Activated naive CD4-positive, alpha-beta T cell treated with Interleukin-2 at 50 U/mL for 16 hours (primary cell): ENCODE measurements at places on chromosomes 11 and 22.

DNA sequence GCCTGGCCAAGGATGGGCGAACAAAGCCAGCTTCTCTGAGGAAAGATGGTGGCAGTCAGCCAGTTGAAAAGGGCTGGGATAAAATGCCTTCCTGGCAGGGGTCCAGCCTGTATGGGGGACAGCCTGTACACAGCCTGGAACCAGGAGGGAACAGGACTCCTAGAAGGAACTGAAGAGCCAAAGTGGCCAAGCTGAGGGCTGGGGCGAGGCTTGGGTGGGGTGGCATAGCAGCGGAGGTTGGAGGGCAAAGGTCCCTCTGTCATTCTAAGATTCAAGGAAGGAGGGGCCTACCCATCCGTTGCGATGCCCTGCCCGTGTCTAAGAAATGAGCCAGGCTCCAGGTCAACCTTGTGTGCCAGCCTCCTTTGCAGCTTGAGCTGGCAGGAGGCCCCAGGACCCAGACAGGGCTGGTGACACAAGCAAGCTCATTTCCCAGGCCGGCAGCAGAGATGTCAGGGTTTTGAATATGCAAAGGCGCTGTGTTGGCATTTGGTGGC, 22.6 kb downstream of the FADD start:
- DNase-seq = no peak

DNA sequence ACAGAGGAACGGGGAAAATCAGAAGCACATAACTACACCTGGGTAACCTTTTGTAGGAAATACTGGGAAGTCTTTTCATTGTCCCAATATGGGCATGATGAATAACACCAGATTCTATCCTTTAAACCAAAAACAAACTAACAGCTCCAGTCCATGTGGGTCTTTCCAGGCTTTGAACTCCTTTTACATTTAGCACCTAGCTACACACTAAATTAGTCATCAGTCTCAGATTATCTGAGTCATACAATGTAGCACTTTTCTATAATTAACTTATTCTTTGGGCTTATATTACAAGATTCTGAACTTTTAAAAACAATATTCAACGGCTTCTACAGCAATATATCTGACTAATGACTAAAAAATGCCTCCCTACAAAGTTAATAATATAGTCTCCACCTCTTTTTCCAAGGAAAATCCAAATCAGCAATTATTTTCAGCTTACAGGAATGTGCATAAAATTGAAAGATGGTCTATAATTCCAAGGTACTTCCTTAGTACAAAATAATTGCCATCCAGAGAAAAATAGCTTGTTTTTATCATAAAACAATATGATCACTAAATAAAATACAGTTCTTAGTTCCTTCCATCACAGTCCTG, 26.3 kb downstream of the STK33 start:
- DNase-seq = no peak

DNA sequence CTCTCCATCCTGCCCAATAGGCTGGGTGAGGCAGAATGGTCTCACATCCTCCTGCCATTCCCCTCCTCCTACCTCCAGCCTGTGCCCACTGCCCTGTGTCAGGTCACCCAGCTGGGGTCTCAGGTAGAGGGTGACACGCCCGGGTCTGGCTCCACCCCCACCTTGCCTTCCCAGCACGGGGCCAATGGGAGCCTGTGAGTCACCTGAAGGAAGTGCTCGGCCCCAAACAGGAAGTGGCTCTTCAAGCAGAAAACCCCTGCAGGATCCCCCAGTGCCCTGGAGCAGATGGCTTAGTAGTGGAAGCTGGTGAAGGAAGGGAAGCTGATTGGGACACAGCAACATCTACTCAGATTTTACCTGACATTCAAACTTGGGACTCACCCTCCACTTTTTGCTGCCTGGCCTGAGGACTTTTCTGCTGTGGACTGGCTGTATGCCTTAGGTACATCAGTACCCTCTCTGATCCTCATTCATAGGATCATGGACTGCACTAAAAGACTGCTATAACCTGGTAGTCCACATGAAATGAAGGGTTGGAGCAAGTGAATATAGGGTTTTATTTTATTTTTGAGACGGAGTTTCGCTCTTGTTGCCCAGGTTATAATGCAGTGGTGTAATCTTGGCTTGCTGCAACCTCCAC, 33.4 kb downstream of the GDPD5 start:
- DNase-seq = peak; percentile 64

- no peak for DNase-seq
Observed at GRCh38 chr22:42176255-42176915, 45.8 kb upstream of the CYP2D6 start.

GRCh38 chr11:12680246-12680939, 6.2 kb downstream of the TEAD1 start:
- no peak for DNase-seq

DNA sequence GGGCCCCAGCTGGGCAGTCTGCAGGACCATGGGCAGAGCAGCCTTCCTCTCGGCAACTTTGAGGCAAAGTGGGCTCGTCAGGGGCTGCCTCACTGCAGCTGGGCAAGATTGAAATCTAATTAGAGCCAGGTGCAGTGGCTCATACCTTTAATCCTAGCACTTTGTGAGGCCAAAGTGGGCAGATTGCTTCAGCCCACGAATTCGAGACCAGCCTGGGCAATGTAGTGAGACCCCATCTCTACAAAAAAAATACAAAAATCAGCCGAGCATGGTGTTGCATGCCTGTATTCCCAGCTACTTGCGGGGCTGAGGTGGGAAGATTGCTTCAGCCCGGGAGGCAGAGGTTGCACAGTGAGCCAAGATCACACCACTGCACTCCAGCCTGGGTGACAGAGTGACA, 34.2 kb downstream of the ARHGAP8 start:
- DNase-seq = no peak

DNA sequence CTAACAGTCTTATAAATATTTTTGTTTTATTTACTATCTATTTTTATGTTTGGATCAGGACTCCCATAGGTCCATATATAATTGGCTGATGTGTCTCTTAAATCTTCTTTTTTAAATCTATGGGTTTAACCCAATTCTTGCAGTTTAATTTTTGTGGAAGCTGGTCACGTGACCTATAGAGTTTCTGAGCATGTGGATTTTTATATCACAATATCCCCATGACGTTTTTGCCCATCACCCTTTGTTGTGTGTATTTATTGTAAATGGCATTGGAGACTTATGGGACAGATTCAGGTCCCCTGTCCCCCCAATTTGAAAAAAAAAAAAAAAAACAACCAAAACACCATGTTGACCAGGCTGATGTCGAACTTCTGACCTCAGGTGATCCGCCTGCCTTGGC, 78.8 kb upstream of the PRODH start:
- DNase-seq = no peak

DNA sequence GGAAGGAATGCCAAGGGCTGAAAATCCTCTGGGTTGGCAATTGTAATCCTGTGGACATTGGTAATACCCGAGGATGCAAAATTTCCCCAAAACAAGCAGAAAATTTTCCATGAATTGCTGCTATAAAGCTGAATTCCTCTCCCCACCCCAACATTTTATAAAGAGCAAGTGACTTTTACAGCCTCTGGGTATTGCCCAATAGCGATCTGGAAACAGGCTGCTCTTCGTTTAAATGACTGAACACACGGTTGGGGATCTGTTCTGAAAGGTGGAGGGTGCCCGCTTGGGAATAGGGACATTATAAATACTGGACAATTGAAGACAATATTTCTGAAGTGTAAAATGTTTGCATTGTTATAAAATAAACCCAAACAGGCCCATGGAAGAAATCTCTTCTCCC, 20.6 kb downstream of the EHF start:
- no peak for DNase-seq

GRCh38 chr11:86101493-86101892, 32.6 kb upstream of the PICALM start:
- no peak for DNase-seq

GRCh38 chr11:72221386-72222075, 3.0 kb upstream of the INPPL1 start:
- no peak for DNase-seq
